ENCODE measurements at places on chromosomes 7 and 10. TPM values are rescaled to one million over a fixed set of nuclear protein-coding genes. Genes with fewer than 3 reads are reported as not detected.

Gene TRIM8
- 146 TPM for polyA plus RNA-seq

Gene CLIP2
- 29.5 TPM for polyA plus RNA-seq

Gene EDRF1
- polyA plus RNA-seq: 33.8 TPM

Gene GJD4
- polyA plus RNA-seq: not detected

Gene NFE2L3
- 39.2 TPM for polyA plus RNA-seq

Gene SDK1
- polyA plus RNA-seq: 6.5 TPM

Gene KDM7A
- polyA plus RNA-seq: 13.5 TPM

Gene NODAL
- not detected for polyA plus RNA-seq

Gene ABCA13
- 0.97 TPM for polyA plus RNA-seq

Gene EGFR
- 31.0 TPM for polyA plus RNA-seq

Gene COL17A1
- 0.59 TPM for polyA plus RNA-seq

Gene GPRIN2
- 1.9 TPM for polyA plus RNA-seq

Gene GARIN1A
- 1.7 TPM for polyA plus RNA-seq

Gene CYP2C18
- not detected for polyA plus RNA-seq

Gene ITPRID1
- polyA plus RNA-seq: 0.18 TPM

Gene SVOPL
- 3.8 TPM for polyA plus RNA-seq

DNA sequence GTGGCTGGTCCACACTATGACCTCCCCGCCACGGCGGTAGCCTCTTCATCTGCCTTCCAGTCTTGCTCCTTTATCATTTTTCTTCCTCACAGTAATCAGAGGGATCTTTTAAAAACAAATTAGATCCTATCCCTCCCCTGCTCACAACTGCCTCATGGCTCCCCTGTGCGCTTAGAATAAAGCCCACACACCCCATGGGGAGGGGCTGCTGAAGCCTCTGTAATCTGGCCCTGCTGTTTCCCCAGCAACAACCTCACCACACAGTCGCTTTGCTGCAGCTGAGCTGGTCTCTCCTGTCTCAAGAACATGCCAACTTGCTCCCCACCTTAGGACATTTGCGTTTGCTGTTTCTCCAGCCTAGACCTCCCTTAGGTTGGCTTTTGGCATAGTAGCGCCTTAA, 41.0 kb downstream of the SP8 start:
- no peak for DNase-seq

GRCh38 chr7:12705878-12706277, 18.4 kb downstream of the ARL4A start:
- DNase-seq: no peak

GRCh38 chr7:2411815-2412586, 8.6 kb downstream of the CHST12 start:
- DNase-seq: no peak

- DNase-seq: no peak
These were observed 7.3 kb upstream of the ASB4 start for GRCh38 chr7:95478272-95479037.

DNA sequence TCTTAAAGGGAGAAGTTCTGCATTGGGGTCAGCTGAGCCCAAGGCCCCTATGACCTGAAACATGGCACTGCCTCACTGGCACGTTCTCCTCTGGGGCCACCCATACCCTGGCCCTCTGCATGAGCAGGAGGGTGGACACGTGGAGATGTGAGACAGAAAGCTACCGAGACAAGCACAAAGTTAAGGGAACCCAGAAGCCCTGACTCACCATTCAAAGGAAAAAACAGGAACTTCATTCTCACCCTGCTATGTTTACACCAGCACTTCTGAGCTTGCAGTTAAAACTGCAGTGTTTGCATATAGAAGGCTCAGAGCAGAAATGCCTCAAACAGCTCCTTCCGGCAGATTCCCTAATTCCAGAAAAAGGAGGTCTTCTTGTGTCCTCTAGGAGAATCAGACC, 41.7 kb downstream of the DENND11 start:
- DNase-seq: no peak

DNA sequence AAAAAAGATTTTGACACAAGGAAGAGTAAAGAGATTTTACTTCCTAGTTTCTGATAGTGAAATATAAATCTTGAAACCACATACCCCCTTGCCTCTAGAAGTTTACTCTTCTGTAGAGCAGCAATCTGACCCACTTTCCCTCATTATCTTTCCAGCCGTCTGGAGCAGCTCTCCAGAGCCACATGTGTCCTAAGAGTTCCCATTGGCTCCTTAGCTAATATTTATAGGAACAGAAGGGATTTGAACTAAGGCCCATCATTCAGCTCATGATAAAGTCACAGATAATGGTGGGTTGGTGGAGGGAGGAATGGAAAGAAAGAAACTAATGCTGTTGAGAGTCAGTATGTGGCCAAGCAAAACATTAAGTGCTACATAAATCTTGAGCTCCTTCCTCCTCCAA, 121.8 kb downstream of the INHBA start:
- no peak for DNase-seq

DNA sequence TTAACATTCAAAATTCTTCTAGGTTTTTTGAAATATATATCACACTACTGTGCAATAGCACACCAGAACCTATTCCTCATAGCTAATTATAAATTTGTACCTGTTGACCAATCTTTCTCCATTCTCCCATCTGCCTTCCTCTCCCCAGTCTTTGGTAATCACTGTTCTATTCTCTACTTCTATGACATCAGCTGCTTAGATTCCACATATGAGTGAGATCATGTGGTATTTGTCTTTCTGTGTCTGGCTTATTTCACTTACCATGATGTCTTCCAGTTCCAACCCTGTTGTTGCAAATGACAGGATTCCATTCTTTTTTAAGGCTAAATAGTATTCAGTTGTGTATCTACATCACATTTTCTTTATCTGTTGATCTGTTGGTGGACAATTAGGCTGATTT, 54.4 kb upstream of the CCDC6 start:
- no peak for DNase-seq

GRCh38 chr10:126087796-126088505, 191.6 kb downstream of the FANK1 start:
- no peak for DNase-seq

- no peak for DNase-seq
These were observed 625 bp downstream of the IPMK start for GRCh38 chr10:58266826-58267712.

GRCh38 chr10:132247943-132248342, 59.8 kb downstream of the STK32C start:
- no peak for DNase-seq

DNA sequence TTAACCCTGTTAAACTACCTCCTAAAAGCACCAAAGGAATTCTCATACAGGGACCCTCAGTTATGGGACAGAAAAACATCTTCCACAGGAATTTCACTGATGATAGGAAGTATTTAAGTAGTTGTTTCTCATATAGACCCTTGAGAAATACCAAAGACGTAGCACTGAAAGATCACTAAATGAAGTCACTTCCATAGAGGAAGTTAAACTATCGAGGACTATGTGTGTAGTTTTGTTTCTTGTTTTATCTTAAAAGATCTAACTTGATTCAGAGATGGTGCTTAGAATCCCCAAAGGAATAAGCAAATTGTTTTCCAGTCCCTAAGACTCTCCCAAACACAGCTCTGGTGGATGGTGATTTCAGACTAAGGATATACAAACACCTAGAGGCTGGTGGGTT, 94.8 kb upstream of the AFAP1L2 start:
- no peak for DNase-seq

DNA sequence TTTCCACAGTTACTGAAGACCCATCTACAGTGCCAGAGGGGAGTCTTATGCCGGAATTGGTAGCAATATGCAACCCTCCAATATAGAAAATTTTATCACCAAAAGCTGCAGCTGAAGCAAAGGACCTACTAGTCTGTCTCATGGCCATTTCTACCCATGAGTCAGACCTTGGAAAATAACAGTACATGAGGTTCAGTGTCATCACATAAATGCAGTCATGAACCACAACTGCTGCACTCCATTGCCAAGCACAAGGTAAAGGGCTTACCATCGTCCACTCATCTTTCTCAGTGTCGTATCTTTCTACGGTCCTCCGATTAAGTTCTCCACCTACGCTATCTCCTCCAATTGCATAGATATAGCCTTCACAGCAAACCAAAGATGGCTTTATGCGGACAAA, 21.8 kb downstream of the KBTBD2 start:
- no peak for DNase-seq

GRCh38 chr7:101077303-101078086, 7.8 kb upstream of the TRIM56 start:
- DNase-seq: no peak

GRCh38 chr7:40755438-40755837, 620.6 kb downstream of the SUGCT start:
- DNase-seq: no peak

GRCh38 chr10:50316695-50317648, 65.7 kb upstream of the ASAH2 start:
- no peak for DNase-seq

GRCh38 chr10:18424200-18424599, 227.2 kb downstream of the NSUN6 start:
- DNase-seq: no peak

GRCh38 chr10:131061216-131061615, 250.3 kb downstream of the TCERG1L start:
- DNase-seq: no peak

DNA sequence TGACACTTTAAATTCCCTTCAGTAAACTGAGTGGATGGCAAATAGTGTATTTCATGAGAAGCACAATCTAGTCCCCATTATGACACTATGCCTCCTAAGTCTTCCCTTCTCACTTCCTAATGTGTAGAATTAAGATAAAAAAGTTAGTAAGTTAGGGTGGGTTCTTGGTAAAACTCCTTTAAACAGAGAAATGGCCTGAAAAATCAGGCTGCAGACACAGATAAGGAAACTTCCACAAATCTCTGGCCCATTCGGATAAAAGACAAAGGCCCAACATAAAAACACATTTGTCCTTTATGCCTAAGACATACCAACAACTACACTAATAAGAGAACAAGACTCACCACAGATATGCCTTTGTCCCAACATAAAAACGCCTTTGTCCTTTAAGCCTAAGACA, 21.5 kb downstream of the AKR1C8 start:
- DNase-seq: no peak

- DNase-seq: no peak
These were observed 193.8 kb downstream of the ABCA13 start for GRCh38 chr7:48365010-48365409.

DNA sequence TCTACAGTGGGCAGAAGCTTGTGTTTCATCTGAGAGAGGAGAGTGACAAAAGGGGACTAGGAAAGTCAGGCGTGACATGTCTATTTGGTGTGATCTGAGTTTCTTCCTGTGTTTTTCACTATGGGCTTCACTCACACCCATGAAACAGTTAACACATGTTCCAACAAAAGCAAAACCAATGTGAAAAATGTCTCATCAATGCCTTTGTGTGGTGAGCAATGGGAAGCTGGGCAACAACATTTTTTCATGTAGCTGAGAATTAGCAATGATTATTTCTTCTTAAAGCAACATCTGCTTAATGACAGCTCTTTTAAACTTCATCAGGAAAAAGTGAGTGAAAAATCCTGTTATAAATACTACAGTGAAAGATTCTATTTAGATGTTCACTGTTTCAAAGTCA, 76.2 kb downstream of the NXPH1 start:
- no peak for DNase-seq

GRCh38 chr10:123303581-123304337, 149.6 kb downstream of the BUB3 start:
- DNase-seq: no peak

All from left renal pelvis (tissue), 4 donors.